ENCODE measurements at places on chromosomes 5 and 9. TPM values are rescaled to one million over a fixed set of nuclear protein-coding genes. Genes with fewer than 3 reads are reported as not detected.
A peak's percentile ranks its signal among the peaks of the same experiment; 100 is the strongest.

The PCDHGB3 gene
- 1.1 TPM for polyA plus RNA-seq

- no peak for DNase-seq
These were observed 38.7 kb downstream of the JAKMIP2 start for GRCh38 chr5:147743678-147744374.

DNA sequence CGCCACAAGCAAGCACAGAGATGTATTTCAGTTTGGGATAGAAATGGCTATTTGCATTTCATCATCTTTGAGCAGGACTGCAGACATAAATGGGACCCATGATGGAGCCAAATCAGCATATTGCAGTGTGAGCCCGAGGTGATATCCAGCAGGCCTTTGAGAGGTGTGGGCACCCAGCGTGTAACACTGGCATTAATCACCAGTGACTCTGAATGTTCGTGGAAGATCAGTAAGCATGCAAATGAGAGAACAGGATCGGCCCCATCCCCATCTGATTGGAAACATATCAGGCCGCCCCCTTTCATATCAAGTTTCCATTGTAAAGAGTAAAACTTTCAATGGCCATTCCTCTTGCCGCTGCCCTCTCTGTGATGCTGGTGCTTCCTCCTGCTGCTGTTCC lies 84.0 kb downstream of the GTF3C4 start:
- DNase-seq: no peak

GRCh38 chr5:10595293-10595671 lies 31.4 kb downstream of the ANKRD33B start:
- no peak for DNase-seq

DNA sequence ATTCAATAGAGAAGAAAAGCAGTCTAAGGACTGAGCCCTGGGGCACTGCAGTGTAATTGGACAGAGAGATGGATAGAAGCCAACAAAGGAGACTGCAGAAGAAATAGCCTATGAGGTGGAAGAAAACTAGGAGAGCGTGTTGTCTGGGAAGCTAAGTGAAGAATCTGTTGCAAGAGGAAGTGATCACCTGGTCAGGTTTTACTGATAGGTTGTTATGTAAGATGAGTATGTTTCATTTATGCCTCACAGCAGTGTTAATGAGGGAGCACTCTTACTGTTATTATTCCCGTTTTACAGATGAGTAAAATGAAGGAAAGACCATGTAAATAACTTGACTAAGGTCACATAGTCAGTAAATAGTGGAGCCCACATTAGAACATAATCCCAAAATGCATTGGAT lies 80.0 kb upstream of the GRHPR start:
- DNase-seq: no peak

GRCh38 chr5:132176521-132176945 lies 51.1 kb downstream of the P4HA2 start:
- DNase-seq: no peak

The ERAP2 gene
- polyA plus RNA-seq: 1.3 TPM

- no peak for DNase-seq
These were observed 89.4 kb downstream of the CDKN2A start for GRCh38 chr9:21904776-21905175.

GRCh38 chr5:127297348-127298035 lies 6.9 kb downstream of the MEGF10 start:
- DNase-seq: no peak

GRCh38 chr5:35024911-35025510 lies 22.7 kb downstream of the AGXT2 start:
- DNase-seq: no peak

- DNase-seq: peak; percentile 35
These were observed 11.6 kb upstream of the NKD2 start for GRCh38 chr5:997001-997474.

DNA sequence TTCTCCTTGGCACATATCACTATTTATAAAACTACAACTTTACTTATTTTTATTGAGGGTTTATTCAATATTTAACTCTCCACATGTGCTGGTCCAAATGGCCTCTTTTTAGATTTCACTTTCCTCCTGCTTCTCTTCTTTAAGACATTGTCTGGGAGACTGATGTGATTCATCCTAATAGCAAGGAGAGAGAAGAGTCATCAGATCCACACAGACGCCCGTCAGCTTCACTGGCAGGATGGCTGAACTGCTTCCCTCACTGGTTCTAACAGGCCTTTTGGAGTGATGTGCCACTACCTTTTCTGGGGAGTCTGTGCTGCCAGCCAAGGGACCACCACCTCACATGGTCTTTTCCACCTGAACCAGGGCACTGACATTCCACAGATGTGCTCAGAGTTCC lies 16.5 kb upstream of the ROR2 start:
- no peak for DNase-seq

The NIM1K gene
- polyA plus RNA-seq: 0.47 TPM

DNA sequence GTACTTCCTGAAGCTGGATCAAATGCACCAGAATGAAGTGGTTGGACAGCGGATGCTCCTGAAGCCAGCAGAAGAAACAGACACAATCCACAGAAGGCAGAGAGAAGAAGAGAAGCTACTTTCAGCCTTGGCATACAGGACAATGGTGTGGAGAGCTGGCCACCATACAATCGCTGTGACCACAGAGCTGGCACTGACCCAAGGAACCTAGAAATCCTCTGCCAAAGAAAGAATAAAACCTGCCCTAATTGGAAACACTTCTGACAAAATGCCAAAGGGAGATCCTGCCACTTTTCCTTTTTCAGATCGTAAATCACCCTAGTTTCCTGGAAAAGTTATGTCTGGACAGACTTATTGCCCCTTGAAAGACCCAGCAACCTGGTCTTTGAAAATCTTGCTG lies 77.8 kb downstream of the BAAT start:
- no peak for DNase-seq

GRCh38 chr5:61496860-61497259 lies 164.8 kb downstream of the ZSWIM6 start:
- DNase-seq: no peak

DNA sequence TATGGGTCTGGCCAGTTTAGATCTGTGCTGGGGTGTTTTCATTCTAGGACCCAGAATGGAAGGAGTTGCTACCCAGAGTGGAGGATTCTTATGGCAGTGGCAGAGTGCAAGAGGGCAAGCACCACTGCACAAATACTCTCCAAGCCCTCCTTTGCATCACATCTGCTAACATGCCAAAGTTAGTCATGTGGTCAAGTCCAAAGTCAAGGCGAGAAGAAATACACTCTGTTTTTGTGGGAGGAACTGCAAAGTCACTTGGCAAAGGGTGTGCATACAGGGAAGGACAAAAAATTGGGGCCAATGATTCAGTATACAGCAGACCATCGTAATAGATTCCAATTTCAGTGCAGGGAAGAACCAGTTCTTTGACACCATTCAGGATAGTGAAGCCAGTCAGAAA lies 43.9 kb upstream of the HMGCS1 start:
- no peak for DNase-seq

DNA sequence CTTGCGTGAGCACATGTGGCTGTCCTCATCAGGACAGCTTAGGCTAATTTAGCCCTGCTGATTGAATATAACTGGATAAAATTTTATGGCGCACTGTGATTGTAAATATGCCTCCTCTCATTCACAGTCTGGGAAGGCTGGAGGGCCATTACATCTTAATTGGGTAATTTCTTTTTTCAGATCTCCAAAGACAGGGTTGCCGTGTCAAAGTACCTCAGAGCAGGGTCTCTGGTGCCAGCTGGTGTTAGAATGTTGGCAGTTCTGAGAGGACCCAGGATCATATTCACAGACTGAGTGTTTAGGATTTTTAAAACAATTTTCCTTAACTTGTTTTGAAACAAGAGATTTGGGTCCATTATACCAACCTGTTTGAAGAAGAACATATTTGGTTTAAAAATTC lies 455.7 kb upstream of the TLE4 start:
- no peak for DNase-seq

The TLE4 gene
- 48.6 TPM for polyA plus RNA-seq

DNA sequence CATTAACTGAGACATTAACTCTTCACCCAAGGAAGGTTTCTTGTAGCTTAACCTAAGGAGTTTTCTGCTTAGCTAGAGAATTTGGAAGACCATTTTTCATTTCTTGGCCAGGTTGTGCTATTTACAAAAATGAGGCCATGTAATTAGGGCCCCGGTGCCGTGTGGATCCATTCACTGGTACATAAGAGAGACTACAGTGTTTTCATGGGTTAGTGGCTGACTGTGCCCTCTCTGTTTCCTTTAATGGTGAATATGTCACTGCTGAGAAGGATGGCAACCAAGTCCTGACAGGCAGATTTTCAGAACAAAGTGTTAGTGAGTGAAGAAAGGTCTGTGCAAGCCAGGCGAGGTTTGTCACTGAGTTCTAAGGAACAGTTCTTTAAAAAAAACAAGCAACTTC lies 15.4 kb downstream of the MEGF10 start:
- no peak for DNase-seq

The PPP1R26 gene
- polyA plus RNA-seq: 10.2 TPM

- no peak for DNase-seq
These were observed 54.0 kb upstream of the FCN2 start for GRCh38 chr9:134826336-134827285.

The PLPP7 gene
- polyA plus RNA-seq: 11.8 TPM

- DNase-seq: no peak
These were observed 30.9 kb downstream of the MEGF10 start for GRCh38 chr5:127321465-127321864.

GRCh38 chr5:59656351-59657254 lies 236.9 kb downstream of the PDE4D start:
- DNase-seq: no peak

The TNFSF15 gene
- 0.02 TPM for polyA plus RNA-seq

- DNase-seq: peak; percentile 70
These were observed 654.3 kb downstream of the CCDC171 start for GRCh38 chr9:16207161-16207560.

The FAM221B gene
- not detected for polyA plus RNA-seq

GRCh38 chr5:79423296-79423695 lies 90.6 kb downstream of the HOMER1 start:
- DNase-seq: no peak

- no peak for DNase-seq
These were observed 290.2 kb upstream of the SEMA6A start for GRCh38 chr5:116864838-116865190.

DNA sequence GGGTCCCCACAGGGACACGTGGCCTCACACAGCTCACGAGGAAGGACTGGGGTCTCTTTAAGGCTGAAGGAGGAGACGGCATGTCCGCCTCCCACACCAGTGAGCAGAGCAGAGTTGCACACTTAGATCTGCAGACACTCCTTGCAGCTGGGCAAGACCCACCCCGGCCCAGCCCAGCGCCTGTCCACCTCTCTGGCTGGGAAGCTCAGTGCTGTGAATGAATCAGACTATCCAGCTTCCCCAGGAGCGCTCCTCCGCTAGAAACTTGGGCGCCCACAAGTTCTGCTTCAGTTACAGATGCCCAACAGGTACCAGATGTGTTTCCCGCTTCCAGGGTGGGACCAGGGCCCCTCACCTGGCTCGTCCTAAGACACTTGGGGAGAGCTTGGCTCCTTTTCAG lies 78.9 kb downstream of the NSUN2 start:
- no peak for DNase-seq

- no peak for DNase-seq
These were observed 4.2 kb downstream of the SIL1 start for GRCh38 chr5:139193928-139194327.

DNA sequence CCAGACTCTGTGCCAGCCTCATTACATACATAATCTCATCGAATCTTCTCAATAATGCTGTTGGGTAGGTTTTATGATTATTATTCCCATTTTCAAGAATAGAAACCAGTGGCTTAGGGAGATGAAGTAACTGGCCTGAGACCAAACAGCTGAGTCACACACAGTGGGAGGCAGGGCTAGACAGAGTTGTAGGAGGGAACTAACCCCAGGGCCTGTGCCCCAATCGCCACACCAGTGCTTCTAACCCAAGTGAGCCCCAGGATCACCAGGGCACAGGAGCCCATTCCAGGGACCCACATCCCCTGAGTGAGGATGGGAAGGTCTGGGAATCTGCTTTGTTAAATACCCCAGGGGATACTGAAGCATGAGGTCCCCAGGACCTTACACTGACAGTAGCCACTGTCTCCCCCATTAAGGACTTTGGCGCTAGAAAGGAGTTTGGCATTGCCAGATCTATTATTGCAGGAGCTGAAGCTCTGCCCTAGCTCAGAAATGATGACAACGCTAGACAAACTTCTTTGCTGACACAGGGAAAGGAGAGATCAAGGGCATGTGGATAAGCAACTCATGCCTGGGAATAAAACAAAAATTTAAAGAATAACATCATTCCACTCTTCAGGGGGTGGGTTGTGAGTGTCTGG lies 63.8 kb upstream of the PPARGC1B start:
- no peak for DNase-seq

- no peak for DNase-seq
These were observed 45.9 kb upstream of the CDH18 start for GRCh38 chr5:20033881-20034280.
